ENCODE measurements at places on chromosomes 12 and 14.

- DNase-seq, result no peak
These were observed 23.3 kb upstream of the MARK3 start for GRCh38 chr14:103361867-103362266.

DNA sequence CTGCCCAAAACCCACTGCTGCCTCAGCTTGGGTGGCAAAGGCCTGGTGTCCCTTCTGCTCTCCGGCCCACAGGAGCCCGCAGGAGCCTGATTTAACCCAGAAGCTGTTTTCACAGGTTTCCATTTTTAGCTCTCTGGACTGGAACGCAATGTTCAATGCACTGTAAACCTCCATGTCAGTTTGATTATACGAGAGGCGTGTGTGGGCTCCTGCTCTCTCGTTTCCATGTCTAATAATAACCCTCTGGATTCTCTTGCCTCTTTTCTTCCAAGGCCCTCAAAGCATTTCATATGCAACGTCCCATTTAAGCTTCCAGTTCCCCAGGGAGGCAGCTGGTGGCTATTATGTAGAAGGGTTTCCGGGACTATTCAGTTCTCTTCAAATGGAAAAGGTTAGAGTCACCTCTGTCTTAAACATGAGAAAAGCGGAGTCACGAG is 161.1 kb downstream of the SUDS3 start:
- no peak for DNase-seq

GRCh38 chr14:75286313-75286712 is 7.7 kb downstream of the FOS start:
- no peak for DNase-seq

GRCh38 chr14:90820958-90821357 is 4.7 kb upstream of the TTC7B start:
- no peak for DNase-seq

DNA sequence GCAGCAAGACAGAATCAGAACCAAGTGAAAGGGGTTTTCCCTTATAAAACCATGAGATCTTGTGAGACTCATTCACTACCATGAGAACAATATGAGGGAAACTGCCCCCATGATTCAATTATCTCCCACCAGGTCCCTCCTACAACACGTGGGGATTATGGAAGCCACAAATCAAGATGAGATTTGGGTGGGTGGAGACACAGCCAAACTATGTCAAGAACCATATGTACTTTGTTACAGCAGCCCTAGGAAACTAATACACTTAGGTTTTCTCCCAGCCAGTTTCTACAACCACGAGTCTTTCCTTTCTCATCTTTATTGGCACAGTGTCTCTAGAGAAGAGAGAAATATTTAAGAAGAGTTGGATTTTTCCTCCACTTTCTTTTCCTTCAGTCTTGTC is 72.6 kb downstream of the BTG1 start:
- DNase-seq, result no peak

- DNase-seq, result no peak
These were observed 21.6 kb upstream of the GOLGA3 start for GRCh38 chr12:132850291-132850690.

- DNase-seq, result no peak
These were observed 71.8 kb upstream of the GZMB start for GRCh38 chr14:24705840-24706239.

All from HuH-7.5 (cell line).